Left cardiac atrium (tissue), 4 donors: ENCODE measurements at places on chromosomes 3 and 15. TPM values are rescaled to one million over a fixed set of nuclear protein-coding genes. Genes with fewer than 3 reads are reported as not detected.

DNA sequence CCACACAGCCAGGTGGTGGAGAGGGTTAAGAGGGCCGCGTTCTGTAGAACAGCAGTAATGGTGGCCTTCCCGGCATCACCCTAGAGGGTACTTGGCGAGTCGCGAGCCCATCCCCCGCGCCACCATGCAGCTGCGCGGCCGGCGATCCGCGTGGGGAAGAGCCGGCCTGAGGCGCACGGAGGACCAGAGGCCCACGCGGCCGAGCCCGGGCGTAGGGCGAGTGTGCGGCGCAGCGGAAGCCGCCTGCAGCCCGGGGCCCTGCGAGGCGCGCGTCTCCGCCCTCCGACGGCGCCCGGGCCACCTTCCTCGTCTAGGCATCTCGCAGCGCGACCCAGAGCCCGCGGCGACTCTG, 423 bp downstream of the TKT start:
- DNase-seq = no peak

DNA sequence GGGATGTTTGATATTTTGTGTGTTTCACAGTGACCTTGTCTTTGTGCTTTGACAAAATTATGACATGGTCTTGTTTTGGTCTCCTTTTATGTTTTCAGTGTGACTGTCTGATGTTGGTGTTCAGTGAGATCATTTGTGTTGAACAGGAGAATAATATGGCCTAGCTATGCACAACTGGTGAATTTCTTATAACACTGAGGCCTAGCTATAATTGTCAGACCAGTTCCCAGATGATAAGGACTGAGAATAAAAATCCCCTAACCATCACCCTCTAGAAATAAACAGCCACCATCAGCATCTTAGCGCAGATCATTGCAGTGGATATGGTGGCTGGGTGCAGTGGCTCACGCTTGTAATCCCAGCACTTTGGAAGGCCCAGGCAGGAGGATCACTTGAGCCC, 66.8 kb upstream of the LIMD1 start:
- no peak for DNase-seq

DNA sequence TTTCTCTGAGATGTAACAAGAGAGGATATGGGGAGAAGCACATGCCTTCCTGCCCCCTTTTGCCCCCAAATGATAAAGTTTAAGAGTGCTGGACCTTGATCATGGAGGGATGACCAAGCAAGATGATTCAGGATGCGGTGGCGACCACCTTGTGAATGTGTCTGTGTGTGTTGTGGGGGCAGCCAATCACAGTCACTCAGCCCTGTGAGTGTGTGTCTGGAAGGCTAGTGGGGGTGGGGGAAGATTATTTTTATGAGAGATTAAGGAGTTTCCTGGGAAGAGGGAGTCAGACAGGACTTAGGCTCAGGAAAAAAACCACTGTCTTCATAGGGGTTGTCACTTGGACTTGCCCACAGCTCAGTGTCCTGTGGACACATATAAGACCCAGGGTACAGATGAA, 57.8 kb upstream of the KY start:
- DNase-seq = no peak

GRCh38 chr15:61521953-61522352, 292.9 kb upstream of the RORA start:
- DNase-seq = no peak

DNA sequence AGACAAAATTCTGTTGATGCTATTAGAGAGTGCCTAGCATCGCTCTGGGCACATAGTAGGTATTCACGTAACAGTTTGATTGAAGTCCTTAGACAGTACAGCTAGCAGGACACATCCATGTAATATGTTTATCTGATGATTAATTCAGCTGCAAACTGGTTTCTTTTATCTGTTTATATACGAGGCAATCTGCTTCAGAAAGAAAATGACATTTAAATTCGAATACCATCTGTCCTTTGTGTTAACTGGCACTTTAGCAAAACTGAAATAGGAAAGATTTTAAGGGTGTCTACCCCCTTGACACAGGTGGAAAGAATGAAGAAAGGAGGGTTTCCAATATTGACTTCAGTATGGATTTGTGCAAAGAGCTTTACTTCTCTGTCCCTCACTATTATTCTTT, 192.5 kb downstream of the MFSD1 start:
- no peak for DNase-seq

GRCh38 chr3:122665226-122665786, 15.3 kb upstream of the PARP14 start:
- DNase-seq = no peak

DNA sequence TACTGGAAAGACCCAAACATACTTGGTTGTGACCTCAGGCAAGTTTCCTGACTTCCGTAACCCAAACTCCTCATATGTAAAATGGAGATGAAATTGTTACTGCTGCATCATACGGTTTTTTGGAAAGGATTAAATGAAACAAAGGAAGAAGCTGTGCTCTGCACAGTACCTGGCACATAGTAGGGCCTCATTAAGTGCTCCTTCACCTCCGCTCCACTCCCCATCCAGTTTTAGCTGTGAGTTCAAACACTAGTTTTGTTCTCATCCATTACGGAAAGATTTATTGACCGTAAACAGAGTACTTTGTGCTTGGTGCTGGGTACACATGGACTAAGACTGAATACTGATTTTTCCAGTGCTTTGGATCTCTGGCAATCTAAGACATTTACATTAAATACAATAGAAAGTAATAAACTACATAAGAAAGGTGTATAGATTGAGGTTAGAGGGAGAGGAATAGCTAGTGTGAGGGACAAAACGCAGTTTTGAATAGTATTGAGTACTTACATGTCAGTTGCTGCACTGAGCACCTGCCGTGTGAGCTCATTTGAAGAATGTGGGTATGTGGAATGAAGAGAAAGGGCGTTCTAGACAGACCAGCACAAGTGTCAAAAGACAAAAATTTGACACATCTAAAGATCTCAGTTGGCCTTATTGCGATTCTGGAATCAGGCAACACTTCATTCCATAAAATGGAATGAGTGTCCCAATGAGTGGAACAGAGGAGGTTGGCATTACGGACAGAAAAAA, 594 bp upstream of the ICE2 start:
- DNase-seq = no peak

DNA sequence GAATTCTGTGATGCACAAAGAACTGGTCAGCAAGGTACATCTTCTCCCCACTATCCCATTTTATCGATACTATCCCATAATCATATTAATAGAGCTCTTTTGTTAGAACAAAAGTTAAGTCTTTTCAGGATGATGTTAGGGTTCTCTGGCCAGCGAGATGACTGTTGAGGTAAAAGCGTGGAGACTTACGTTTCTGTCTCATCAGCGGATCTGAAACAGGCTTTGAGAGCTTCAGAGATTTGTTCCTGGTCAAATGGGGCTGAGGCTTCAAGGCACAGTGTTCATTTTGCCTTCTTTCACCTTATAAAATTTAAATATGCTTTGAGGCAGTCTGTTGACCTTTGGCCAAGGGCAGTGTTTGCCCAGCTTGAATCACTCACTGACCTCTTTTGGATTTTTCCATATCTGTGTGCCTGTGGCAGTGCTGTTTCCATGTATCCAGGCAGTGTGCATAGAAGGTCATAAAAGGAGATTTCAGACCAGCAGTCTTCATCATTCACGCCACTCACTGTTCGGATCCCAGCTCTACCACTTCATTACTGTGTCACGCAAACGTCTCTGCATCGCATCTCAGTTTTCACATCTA, 3.1 kb downstream of the ADAMTSL3 start:
- DNase-seq = no peak

GRCh38 chr3:108305484-108306172, 9.3 kb downstream of the HHLA2 start:
- DNase-seq = no peak

- DNase-seq = no peak
Observed at GRCh38 chr3:123082370-123083065, 15.7 kb downstream of the PDIA5 start.

GRCh38 chr15:62020576-62021160, 39.6 kb downstream of the VPS13C start:
- no peak for DNase-seq

- no peak for DNase-seq
Observed at GRCh38 chr3:24192469-24193056, 247.5 kb downstream of the NR1D2 start.

GRCh38 chr3:123078101-123078500, 11.3 kb downstream of the PDIA5 start:
- no peak for DNase-seq

GRCh38 chr15:92909136-92909781, 9.1 kb downstream of the CHD2 start:
- DNase-seq = no peak

GRCh38 chr3:42172047-42172654, 81.0 kb downstream of the TRAK1 start:
- DNase-seq = no peak

DNA sequence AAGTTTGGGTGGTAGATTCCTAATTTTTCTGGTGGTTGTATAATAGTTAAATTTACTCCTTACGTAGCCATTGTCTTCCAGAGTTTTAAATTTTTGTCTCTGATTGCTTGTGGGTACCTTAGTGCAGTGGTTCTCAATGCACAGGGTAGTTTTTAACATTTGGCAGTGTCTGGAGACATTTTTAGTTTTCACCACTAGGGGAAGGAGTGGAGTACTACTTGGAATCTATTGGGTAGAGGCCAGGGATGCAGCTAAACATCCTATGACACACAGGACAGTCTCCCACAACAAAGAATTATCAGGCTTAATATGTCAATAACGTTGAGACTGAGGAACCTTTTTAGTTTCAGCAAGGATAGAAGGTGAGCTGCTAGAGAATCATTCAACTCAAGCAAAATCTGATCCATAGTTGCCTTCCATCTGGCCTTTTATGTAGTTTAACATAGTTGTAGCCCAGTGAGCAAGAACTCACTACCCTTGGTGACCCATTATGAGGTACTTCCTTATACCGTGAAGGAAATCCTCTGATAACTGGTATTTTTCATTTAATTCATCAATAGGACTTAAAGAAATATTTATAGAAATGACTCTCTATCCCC, 8.6 kb upstream of the STX19 start:
- no peak for DNase-seq

- DNase-seq = no peak
Observed at GRCh38 chr3:16113704-16114103, 60.8 kb upstream of the GALNT15 start.

GRCh38 chr15:76337059-76337695, 604 bp downstream of the ISL2 start:
- DNase-seq = no peak

GRCh38 chr15:55784286-55784685, 41.3 kb upstream of the PRTG start:
- DNase-seq = no peak

DNA sequence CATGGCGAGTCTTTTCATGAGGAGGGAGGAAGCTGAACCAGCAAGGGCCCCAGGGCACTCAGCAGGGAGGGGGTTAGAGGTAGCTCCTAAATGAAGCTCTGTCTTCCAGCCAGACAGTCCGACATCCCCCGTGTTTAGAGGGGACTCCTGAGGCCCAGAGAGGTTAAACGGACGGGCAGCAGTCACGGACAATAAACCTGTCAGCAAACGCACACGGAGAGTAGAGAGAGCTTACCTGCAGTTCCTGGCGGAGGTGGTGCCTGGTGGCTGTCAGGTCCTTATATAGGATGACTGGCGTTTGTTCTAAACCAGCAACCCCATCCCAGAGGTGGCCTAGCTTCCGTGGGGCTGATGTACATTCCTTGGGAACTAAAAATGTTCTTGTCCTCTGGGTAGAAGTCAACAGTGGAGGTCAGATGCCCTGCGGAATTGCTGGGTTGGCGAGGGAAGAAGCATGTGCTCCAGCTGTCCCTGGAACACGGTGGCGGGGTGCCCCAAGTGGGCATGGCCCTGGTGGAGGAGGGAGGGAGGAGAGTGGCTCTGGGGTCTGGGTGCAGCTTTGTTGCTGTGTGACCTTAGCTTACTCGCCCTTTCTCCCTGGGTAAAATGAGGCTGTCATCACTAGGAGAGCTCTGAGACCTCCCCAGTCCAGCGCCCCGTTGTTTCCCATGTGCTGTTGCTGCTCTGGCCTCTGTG, 2.1 kb downstream of the GHRL start:
- DNase-seq = no peak

DNA sequence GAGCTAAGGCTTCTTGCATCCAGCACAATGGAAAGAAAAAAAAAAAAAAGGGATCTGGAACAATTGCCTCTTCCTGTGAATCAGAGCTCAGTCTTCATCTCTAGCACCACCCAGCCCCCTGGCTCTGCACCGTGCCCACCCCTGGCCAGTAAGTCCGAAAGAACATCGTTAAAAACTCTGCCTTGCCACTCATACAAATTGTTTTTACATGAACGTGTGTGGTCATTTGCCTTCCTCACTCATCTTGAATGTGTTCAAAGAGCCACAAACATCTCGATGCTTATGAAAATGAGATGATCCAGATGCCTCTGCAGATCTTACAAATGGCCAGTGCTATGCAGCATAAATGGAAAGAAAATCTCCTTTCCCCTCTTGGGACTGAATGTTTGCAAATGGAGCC, 400.0 kb upstream of the PPP2R3A start:
- no peak for DNase-seq

DNA sequence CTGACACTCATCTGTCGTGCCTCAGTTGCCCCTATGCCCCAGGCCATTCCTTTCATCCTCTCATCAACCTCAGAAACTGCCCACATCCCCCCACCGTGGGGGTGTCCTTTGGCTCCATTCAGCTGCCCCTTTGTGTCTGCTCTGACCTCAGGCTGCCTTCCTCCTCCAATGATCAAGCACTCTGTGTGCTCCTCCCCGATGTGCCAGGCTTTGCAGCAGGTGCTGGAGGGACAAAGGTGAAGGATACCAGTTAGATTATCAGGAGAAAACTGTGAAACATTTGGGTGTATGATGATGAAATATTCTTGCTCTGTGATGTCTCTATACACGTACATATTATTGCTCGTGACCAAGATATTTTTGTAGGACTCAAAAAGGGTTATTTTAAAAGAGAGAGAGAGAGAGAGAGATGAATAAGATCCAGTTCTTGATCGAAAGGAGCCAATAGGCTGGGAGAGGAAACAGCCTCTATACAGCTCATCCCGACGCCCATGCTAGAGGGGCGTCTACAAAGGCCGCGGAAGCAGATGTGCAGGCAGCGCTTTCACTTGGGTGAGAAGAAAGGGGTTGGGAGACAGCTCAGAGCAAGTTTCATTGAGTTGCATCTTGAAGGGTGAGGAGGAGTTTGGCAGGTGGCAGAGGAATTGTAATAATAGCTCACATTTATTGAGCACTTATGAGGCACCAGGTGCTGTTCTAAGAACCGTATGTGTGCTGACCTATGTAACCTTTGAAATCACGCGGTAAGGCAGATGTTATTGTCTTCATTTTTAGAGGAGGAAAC, 28.3 kb upstream of the ADCY5 start:
- DNase-seq = no peak

The CORO2B gene
- total RNA-seq = 8.9 TPM

The EOMES gene
- total RNA-seq = 0.74 TPM

The CCDC9B gene
- total RNA-seq = 83.8 TPM

The RARB gene
- 24.1 TPM for total RNA-seq

The B3GALNT1 gene
- 47.6 TPM for total RNA-seq

The ACOX2 gene
- 28.2 TPM for total RNA-seq

The SPG11 gene
- total RNA-seq = 42.9 TPM

The C3orf52 gene
- 1.5 TPM for total RNA-seq

The OR5K2 gene
- not detected for total RNA-seq

The ITIH3 gene
- 0.55 TPM for total RNA-seq

The SPCS1 gene
- 88.1 TPM for total RNA-seq

The EFL1 gene
- 10.5 TPM for total RNA-seq

The PLA2G4E gene
- total RNA-seq = 0.16 TPM

The GOLGA8J gene
- total RNA-seq = not detected

The IL17RE gene
- total RNA-seq = 1.8 TPM

The CEP19 gene
- 1.3 TPM for total RNA-seq
